ENCODE measurements at places on chromosomes 11 and 22.

DNA sequence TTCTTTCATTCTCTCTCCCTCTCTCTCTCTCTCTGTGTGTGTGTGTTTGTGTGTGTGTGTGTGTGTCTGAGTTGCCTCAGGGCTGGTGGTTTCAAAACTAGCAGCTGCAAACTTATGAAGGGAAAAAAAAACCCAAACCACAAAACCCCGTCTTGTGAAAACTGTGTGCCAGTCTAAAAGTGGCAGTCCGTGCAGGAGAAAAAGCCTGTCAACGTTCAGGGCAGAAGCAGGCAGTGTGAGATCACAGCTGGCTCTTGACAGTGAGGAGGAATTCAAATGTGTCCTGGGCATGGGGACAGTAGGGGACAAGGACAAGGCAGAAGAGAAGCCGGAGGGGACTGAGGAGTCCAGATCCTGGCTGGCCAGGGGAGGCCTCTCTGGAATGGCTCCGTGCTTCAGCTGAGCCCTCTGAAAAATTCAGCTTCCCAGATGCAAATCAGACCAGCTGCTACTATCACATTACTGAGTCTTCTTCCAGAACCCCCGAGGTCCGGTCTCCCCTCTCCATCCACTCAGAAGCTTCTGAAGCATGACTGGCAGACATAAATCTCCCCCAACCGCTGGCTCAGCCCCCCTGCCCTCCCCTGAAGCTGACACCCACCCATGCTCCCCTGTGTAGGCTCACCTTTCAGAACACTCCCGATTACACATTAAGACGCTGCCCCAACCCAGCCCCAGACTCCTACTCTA lies 31.9 kb downstream of the FLI1 start:
- DNase-seq, result peak; percentile 54

DNA sequence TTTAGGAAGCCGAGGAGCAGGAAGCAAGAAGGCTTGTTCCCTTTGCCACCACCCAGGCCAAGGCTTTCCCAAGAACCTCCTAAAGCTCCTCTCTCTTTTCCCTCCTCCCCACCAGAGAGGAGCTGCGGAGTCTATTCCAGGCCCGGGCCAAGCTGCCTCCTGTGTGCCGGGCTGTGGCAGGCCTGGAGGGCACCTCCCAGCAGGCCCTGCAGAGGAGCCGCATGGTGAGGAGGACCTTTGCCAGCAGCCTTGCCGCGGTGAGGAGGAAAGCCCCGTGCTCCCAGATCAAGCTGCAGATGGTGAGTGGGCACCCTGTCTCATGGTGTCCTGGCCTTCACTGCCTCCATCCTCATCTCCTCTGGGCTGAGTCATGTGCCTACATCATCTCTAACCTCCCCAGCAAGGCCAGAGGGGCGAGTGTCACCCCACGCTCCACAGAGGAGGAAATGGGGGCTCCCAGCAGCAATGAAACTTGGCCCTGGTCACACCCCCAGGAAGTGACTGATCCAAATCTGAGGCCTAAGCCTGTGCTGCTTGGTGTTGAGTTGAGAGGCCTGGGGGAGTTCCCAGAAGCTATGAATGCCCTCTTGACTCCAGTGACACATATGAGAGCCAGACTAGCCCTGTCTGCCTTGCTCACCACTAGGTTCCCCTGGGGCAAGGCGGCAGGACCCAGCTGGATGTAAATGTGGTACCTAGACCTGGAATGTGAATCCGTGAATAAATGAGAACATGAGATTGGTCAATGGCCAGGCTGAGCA lies 104.2 kb downstream of the MYO18B start:
- no peak for DNase-seq

GRCh38 chr22:22810471-22810870 lies 77.1 kb upstream of the IGLL5 start:
- no peak for DNase-seq

GRCh38 chr11:17743808-17744119 lies 9.2 kb downstream of the KCNC1 start:
- DNase-seq, result no peak

DNA sequence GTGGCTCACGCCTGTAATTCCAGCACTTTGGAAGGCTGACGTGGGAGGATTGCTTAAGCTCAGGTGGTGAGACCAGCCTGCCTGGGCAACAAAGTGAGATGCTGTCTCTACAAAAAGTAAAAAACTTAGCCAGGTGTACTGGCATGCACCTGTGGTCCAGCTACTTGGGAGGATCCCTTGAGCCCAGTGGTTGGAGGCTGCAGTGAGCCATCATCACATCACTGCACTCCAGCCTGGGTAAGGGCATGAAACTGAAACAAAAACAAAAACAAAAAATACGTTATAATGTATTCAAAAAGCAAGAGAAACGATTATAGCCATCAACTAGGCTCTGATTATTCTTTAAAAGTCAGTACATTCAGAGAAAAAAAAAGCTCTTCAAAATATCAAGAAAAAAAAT lies 62.5 kb downstream of the TCF20 start:
- no peak for DNase-seq

GRCh38 chr11:129489249-129489648 lies 113.6 kb downstream of the BARX2 start:
- DNase-seq, result no peak

DNA sequence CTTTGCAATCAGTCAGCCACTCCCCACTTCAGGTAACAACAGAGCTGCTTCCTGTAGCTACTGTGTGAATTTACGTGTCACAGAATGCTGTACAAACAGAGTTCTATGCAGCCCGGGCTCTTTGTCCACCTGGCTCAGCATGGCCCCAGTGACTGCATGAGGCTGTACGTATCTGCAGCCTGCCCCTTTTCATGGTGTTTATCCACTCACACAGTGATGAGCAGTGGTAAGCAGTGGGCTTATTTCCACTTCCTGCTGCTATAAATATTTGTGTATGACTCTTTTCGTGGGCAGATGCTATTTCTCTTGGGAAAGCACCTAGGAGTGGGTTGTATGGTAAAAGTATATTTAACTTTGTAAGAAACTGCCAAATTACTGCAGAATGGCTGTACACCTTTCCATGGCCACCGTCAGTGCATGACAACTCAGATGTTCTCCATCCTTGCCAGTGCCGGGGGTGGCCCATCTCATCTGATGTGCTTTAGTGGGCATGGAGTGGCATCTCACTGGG lies 43.3 kb downstream of the MYEOV start:
- no peak for DNase-seq

DNA sequence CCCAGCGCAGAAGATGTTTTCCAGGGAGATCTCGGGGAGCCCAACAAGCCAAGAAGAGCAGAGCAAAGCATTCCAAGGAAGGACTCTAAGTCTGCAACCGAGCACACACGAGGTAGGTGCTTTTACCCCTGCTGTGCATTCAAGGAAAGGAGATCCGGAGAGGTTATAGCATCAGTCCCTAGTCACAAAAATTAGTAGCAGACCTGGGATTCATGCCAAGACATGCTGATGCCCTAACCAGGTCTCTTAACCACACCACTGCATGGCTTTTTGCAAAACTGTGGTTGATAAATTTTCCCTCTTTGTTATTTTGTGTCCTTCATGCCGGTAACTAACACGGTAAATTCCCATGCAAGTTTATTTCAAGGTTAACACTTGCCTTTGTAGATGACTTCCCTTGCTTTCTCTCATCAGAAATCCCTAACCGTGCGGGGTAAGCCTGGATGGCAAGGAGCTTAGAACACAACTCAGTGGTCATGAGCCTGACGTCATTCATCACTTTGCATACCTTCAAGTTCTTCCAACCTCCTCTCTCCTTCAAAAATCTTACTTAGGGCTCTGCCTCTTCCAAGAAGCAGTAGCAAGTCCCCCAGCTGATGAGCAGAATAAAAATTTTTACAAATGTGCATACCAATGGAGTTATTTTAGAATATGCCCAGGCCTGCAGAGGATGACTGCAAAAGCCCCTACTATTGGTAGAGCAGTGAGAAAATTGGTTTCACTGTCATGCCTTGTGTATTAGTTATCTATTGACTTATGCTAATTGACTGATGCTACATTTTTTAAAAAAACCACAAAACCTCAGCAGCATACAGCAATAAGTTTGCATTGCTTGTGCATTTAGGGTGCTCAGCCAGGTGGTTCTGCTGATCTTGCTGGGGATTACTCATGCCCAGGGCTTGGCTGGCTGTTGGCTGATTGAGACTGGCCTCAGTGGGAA lies 465.1 kb downstream of the MN1 start:
- no peak for DNase-seq

DNA sequence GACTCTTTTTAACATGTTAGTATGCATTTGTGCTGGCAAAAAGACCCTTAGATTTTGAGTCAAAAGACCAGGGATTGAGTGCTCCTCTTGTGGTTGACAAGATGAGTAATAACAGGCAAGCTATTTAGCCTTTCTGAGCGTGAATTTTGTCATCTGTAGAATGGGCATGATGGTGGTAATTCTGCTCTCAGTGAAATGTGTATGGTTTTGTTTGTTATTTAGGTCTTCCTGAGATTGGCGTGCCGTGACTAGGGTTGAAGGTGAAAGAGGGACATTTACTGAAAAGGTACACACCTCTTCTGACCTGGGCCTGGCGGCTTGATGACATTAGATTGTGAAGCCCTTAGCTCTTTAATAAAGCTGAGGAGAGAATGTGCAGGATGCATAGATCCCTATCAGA lies 8.4 kb upstream of the CEP295 start:
- DNase-seq, result no peak

GRCh38 chr11:112302226-112302868 lies 41.7 kb upstream of the PLET1 start:
- no peak for DNase-seq

DNA sequence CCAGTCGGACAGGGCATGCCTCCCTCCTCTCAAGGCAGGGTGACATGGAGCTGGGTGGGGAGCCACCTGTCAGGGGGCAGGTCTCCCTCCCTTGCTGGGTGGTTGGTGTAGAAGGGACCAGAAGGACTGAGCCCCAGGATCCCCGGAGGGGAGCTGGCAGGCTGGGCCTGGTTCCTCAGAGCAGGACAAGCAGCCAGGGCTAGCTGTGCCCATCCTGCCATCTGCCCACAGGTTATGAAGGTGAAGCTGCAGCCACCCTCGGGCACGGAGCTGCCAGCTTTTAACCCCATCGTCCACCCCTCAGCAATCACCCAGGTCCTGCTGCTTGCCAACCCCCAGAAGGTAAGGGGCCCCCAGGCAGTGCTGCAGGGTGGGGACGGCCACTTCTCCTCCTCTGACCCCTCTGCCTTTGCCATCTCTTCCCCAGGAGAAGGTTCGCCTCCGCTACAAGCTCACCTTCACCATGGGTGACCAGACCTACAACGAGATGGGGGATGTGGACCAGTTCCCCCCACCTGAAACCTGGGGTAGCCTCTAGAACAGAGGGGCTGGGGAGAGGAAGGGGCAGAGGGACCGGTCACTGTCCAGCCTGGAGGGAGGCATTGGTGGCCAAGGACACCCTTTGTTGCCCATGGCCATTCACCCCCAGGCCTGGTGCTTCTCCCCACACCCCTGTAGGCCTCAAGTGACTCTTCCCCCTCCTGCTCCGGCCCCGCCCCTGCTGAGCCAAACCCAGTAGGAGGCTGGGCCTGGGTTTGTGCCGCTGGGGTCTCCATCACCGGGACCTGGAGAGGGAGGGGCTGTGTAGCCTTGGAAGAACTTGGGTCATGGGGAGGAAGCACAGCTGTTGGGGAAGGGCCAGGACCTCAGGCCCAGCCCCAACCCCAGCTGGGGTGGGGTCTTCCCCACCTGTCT lies 7.0 kb upstream of the SH3BP1 start:
- DNase-seq, result no peak

DNA sequence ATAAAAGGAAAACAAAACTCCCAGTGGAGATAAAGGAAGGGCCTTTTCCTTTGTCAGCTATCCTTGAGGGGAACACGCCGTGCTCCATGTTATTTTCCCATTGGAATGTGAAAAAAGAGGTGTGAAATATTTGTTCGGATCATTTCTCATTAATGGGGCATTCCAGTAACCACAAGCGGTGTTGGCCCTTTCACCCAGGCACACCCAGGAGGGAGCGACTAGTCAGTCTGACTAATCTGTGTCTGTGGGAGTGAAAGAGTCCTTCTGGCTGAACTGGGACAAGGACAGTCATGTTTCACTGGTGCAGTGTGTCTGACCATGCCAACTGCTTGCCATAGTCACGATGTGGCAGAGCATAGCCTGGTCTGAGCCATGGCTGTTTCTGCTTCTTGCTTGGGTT lies 13.0 kb upstream of the MYEOV start:
- DNase-seq, result no peak

DNA sequence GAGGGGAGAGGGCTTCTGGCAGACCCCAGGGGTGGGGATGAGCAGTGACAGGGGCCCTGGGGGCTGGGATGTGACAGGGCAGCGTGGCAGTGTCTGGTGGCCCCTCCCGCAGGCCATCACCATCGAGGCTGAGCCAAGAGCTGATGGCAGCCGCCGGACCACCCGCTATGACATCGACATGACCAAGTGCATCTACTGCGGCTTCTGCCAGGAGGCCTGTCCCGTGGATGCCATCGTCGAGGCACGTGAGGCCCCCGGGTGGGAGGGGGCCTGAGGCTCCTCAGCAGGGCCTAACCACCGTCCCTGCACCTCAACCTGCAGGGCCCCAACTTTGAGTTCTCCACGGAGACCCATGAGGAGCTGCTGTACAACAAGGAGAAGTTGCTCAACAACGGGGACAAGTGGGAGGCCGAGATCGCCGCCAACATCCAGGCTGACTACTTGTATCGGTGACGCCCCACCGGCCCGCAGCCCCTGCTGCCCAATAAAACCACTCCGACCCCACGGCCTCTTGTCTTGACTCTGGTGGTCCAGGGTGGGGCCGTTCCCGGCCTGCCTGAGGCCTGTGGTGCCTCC lies 2.6 kb upstream of the TCIRG1 start:
- DNase-seq, result no peak

DNA sequence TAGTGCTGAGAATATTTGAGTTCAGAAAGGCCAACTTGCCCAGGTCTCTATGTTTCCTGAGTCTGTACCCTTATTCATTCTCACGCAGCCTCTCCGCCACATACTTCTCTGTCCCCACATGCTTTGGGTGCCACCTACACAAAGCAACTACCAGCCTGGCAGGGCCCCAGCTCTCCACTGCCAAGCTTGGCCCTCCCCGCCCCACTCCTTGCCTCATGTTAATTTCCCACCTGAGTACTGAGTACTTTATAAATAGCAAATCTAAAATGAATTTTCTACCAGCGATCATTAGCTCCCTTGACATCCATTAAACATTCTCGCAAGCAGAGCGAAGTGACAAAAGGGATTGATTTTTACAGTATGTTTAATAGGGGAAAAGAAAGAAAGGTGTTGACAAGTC lies 20.8 kb downstream of the NTM start:
- DNase-seq, result no peak
